Stimulated activated CD8-positive, alpha-beta memory T cell treated with anti-CD3 and anti-CD28 coated beads, Interleukin-7, amount 100 ng/mL, for 1 hour (primary cell): ENCODE measurements at places on chromosomes 7 and 10.

- DNase-seq: no peak
Observed at GRCh38 chr10:129165076-129165720, 301.8 kb upstream of the MGMT start.

DNA sequence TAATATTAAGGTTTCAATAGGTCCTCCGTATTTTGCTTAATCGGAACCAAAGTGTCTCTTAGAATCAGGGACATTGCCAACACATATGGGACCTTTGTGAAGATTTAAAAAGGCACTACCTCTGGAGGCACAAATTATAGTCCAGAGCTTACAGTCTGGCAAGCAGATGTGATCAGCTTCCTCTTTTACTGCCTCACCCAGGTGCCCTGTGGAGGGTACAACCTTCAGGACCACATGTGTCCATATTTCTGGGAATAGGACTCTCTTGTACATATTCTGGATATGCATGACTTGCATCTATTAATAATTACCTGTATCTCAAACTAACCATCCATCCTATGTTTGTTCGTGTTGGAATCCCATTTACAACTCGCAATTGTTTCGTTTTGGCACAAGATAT is 60.0 kb downstream of the HGF start:
- DNase-seq: no peak

DNA sequence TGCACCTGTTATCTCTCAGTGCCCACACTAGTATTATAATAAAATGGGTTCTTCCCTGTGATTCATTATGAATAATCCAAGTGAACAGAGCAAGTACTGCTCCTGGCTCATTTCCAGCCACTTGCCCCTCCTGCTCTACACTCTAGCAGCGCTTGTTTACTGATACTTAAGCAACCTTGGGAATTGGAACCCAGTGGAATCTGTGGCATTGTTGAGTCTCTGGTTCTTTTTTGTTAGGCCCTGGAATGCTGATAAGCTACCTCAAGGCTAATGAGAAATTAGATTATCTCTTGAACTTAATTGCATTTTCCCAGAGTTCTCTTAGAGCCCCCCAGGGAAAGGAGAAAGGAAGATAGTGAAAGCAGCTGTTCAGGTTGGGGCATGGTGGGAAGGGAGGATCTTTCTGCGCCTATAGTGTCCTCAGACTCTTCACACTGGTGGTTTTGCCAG is 34.0 kb downstream of the PRKAR2B start:
- no peak for DNase-seq

- DNase-seq: no peak
Observed at GRCh38 chr7:83806538-83806937, 157.6 kb upstream of the SEMA3E start.

DNA sequence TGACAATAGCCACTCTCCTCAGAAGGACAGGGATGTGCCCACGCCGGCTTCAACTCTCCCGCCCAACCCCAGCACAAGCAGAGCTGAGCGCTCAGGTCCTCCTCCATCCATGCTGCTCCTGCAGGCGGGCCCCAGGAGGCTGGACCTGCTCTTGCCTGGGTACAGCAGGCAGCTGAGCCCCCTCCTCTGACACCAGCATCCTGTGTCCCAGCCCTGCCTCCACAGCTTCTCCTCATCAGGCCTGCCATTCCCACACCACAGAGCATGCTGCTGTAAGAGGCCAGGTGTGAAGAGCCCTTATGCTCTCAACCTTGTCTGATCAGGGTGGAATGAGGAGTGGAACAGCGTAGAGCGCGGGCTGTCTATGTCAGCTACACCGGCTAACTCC is 302.2 kb downstream of the PTPRN2 start:
- no peak for DNase-seq

DNA sequence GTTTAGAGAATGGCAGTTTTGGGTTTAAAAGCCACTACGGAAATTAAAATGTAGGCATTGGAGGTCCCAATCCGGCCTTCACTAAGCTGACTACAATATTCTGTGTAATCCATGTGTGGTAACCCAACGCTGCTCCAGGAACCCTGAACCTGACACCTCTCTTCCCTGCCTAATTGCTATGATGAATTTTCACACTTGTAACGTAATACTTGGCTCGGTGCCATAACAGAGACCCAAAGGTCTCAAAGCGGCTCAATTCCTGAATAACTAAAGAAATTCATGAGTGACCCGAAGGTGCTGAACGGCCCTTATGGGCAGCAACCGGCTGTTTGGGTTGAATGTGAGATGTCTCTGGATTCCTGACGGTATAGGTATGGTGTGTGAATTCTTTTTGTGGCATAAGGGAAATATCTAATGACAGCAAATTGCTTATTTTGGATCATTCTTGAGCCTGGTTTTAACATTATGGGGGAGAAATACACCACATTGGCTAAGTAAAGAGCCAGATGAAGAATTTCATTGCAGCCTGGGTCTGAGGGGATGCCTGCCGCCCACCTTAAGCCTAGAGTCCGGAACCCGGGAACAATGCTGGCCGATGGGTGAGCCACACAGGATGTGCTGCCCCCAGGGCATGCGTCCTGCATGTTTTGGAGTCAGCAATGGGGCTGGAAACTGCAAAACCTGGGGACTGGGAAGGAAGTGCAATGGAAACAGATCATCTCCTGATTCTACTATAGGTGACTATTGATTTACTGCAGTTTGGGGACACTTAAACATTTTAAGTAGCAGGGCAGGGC is 69.7 kb upstream of the FZD8 start:
- no peak for DNase-seq

- DNase-seq: no peak
Observed at GRCh38 chr10:22624287-22624738, 90.1 kb downstream of the PIP4K2A start.

DNA sequence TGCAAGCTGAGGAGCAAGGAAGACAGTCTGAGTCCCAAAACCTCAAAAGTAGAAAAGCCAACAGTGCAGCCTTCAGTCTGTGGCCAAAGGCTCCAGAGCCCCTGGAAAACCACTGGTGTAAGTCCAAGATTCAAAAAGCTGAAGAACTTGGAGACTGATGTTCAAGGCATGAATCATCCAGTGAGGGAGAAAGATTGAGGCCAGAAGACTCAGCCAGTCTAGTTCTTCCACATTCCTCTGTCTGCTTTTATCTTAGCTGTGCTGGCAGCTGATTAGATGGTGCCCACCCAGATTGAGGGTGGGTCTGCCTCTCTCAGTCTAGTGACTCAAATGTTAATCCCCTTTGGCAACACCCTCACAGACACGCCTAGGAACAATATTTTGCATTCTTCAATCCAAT is 20.1 kb upstream of the MDFIC start:
- no peak for DNase-seq
